ENCODE measurements at places on chromosomes 7 and 10.

DNA sequence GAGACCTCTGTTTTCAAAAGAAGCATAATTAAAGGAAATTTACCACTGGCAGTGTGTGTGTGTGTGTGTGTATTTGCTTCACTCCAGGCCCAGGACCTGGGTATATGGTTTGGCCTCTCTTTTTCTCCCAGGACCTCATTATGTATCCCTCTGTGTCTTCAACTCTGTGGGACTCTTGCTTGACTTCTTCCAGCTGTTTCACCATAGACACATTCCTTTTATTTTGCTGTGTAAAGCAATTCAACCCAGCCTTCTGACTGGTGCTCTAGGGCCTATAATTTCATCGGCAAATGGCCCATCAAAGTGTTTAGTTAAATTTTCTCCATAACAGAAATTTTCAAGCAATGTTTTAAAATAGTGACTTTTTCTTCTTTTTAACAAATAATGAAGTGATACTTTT, 954.3 kb downstream of the CNTNAP2 start:
- no peak for DNase-seq

DNA sequence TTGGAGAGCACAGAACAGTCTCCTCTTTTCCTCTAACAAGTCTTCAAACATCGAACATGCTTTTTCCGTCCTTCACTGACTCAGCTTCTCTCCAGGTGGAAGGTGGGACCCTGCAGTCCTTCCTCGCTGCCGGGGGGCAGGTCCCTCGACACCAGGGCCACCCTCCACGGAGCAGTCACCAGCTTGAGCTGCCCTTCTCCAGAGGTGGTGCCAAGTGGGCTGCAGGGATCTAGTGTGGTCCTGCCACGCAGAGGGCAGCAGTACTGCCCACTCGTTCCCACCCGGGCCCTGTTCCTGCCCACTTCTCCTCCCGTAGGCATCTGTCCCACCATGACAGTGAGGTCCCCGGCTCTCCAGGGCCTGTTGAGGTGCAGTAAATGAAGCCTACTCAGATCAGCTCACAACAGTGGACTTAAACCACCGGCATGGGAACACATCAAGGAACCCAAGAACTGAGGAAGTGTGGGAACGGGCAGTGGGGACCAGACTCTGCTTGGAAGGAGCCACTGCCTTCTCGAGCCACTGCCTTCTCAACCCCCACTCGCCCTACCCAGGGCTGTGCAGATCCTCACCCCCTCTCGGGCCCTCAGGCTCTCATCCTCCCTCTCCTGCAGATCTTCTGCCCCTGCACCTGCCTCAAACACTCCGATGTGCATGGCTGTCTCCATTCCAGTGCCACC, 153.9 kb downstream of the OAT start:
- DNase-seq, result no peak

DNA sequence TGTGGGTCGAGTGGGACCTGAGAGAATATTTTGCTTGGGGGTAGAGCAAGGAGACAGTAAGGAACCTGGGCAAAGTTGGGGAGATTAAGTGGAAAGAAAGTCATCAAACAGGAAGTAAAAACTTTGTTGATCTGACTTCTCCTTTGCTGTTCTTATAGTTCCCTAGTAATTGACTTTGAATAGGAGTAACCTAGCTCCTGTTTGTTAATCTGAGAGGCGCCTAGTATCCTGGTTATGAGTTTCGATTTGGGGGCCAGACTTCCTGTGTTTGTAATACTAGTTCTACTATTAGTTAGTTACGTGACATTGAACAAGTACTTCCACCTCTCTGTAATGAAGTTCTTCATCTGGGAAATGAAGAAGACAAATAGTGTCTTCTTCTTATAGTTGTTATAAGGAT, 99.1 kb downstream of the ZNF365 start:
- no peak for DNase-seq

DNA sequence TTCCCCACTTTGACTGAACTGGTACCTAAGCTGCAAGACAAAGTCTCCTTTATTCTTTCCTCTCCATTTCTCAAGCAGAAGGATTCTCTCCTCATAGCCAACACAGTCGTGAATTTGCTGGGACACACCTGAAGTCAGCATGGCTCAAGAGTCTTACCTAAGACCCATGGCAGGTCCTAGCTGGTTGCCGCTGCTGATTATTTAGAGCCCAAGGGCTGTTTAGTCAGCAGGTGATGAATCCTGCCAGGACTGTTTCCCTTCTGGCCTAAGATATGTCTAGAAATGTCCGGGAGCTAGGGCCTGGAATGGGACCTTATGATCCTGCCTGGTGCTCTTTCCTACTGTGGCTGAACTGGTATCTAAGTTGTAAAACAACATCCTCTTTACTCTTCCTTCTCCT, 82.8 kb downstream of the AHCYL2 start:
- DNase-seq, result no peak

DNA sequence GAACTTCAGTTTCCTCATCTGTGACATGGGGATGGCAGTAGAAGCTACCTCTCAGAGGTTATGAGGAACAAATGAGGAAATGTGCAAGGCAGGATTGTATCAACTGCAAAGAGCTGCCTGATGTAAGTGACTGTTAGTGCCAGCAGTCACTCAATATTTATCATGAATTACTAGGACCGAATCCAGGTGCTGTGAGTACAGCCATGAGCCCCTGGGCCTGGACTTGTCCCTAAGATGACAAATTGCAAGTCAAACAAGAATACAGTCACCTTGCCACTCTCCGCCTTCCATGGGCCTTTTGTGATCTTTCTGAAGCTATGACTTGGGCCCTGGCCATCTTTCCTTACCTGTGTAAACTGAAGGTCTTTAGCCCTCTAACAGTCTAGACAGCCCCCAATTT, 27.7 kb upstream of the TLX1 start:
- no peak for DNase-seq

DNA sequence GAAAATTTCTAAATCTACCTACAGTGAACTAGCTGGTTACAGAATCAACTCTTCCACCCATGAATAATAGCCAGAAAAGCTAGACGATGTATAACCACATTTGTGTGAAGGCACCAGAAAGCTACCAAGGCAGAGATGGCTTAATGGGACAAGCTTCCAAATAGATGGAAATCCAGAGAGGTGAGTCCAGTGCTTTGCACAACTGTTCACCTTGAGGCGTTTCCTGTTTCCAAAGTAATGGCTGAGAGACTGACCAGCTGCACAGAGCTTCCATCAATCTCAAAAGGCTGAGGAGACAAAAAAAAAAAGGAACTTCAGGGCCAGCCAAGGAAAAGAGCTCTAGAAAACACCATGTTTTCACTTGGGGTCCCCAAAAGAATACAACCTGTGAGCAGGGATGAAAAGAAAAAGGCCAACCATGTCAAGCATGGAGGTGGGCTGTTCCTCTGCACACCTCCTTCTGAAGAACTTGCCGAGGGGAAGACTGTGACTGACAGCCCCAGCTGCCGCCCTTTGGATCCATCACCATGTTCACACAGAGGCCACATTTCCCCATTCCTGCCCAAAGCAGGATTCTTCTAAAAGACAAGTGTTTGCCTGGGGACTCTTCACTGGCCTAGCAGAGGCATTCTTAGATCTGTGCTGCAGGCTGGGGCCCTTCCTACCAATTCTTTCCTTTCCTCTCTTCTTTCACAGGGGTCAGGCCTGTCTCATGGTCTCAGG, 72.9 kb downstream of the ARHGAP21 start:
- no peak for DNase-seq

DNA sequence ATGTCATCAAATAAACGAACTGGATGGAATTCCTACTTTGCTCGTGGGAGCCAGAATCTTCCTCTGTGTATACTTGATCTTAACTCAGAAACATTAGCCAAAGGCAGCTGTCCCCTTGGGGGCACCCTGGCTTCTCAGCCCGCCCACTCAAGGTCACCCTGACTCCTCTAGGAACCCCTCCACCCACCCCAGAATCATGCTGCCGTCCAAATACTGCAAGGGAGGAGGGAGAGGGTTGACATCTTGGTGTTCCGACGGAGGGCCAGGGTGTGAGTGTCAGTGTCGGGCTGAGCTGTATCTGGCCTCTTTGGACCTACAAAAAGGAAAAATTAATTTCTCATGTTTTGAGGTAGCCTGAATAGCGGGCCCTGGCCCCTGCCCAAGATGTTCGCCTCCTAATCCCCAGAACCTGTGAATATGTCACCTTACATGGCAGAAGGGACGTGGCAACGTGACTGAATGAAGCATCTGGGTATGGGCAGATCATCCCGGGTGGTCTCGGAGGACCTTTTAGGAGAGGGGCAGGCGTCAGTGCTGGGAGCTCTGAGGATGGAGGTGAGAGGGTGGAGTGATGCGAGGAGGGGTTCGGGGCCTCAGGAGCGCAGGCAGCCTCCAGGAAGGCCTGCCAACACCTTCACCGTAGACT, 40.5 kb upstream of the RBM33 start:
- no peak for DNase-seq

- no peak for DNase-seq
These were observed 3.4 kb downstream of the AOC1 start for GRCh38 chr7:150855476-150856302.

GRCh38 chr10:35011771-35012191, 78.4 kb downstream of the CUL2 start:
- DNase-seq, result no peak

- DNase-seq, result peak; percentile 94
These were observed 127.1 kb upstream of the ZNF746 start for GRCh38 chr7:149624419-149625339.

DNA sequence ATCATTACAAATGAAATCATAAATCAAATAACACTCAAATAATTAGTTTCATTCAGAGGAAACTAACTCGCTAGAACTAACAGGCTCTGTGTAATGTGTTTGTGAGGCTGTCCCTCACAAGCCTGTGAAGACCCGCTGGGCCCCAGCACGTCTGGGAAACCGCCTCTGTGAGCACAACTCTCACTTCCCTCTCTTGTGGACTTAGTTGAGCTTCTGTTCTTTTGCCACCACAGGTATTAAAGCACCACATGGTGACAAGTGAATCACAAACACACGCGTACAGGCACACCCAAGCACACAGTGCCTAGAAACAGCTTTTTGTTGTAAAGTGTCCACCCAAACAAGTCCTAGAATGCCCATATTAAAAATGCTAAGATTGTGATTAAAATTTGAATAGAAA, 51.0 kb downstream of the ZNF777 start:
- DNase-seq, result no peak

DNA sequence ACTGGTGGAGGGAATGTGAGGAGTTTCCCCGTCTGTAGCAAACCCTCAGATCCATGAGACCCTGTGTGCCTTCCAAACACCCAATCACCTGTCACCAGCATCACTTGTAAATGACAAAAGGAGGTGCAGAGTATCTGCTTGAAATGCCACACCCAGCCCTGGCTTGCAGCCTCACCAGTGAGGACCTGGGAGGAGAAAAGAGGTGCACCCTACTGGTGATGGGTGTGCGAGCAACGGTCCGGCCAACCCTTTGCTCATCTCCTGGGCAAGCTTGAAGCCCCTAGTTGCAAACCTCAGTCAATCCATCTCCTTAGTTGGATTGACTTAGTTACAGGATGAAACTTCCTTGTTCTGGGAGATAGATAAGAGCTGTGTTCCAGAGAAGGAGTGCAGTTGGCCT, 62.4 kb upstream of the WAPL start:
- peak; percentile 39 for DNase-seq

GRCh38 chr7:28418311-28418710, 6.0 kb downstream of the CREB5 start:
- no peak for DNase-seq

- DNase-seq, result no peak
These were observed 78.4 kb upstream of the PALS2 start for GRCh38 chr7:24494832-24495231.

- DNase-seq, result peak; percentile 91
These were observed 40.1 kb downstream of the POLR3A start for GRCh38 chr10:77989081-77989724.

DNA sequence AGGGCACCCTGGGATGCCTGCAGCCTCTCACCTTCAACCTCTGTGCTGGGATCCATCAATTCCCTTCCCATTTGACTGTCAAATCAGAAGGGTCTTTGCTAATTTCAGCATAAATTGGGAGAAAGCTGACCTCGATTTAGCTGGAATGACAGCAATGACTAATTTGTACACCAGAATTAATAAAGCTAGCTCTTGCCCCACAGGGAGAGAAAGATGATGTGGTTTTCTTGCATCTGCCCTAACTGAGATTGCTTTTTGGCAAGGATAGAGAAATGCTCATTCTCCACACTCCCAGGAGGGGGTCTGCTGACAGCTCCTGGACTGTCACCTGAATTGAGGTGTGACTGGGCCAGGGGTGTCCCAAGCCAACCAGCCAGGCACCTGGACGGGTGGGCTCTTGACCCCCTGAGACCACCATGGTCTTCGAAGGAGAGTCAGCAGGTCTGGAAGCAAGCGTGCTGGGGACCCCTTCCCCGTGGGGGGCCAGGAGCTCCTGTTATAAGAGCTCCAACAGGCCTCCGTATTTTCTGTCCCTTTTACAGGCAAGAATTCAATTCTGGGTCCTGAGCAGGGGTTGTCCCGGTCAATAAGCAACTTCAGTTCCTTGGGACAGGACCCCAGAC, 42.1 kb downstream of the RBM17 start:
- DNase-seq, result no peak

DNA sequence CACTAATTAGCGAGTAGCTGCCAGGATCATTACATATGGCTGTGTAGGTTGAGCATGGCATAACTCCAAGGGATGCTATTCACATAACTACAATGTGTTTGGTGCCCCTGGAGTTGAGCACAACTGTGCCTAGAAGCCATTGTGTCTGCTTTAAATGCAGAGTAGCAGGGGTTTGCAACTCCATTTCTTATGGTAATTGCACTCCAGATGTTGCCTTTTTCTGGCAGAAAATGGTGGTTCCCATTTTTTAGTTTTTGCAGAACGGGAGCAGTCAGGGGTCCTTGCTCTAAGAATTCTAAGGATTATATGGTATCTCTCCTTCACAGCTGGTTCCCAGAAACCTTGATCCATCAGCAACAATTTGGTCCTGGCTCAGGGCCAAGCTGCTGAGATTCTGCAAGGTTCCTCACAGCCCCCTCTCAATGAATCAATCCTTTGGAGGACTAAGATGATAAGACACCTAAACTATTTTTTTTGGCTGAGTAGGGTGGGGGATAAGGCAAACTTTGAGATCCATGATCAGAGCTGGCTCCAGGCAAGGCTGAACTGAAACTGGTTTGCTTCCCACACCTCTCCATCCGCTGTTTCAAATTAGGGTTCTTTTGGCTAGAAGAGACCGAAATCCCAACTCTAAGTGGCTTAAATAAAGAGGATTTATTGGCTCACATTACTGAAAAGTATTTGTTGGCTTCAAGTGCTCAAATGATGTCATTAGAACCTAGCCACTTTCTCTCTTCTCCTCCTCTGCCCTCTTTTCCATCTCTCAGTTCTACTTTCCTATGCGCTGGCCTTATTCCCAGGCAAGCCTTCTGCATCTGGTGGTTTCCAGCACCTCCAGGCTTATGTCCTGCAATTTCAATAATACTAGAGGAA, 97.5 kb upstream of the CCDC6 start:
- peak; percentile 11 for DNase-seq

DNA sequence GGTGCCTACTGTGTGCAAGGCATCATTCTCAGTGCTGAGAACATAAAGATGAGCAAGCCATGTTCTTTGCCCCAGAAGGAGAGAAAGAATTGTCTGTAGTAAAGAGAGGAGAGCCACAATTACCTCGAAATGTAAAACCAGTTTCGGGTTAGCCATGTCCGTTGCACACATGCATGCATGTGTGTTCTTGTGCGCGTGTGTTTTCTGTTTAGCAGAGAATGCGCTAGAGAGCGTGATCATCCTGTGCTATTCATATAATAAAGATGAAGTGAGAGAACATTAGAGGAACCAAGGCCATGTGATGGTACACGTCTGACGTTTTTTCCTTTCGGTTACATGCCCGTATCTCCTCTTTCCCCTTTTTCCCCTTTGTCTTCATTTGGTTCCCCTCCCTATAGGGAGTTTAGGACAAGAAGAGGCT, 158.2 kb downstream of the CELF2 start:
- DNase-seq, result no peak
